ENCODE measurements at places on chromosomes 7 and 10.

GRCh38 chr7:46786221-46786954, 795.5 kb downstream of the TNS3 start:
- DNase-seq: no peak

DNA sequence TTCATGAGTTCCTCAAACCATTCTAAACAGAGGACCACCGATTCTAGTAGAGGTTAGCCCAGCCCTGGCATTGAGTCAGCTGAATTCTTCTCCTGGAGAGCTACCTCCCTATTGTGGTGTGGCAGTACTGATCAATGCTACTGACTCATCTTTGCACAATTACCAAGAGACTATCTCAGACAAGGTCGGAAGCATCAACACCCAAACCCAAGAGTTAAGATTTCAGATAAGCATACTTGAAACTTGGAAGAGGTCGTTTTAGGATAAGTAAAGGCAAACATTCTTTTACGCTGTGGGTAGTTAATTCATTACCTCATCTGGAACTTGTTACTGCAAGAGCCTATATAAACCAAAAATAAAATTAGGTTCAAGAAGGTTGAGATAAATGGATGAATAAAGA, 154.6 kb upstream of the NRBF2 start:
- DNase-seq: no peak

DNA sequence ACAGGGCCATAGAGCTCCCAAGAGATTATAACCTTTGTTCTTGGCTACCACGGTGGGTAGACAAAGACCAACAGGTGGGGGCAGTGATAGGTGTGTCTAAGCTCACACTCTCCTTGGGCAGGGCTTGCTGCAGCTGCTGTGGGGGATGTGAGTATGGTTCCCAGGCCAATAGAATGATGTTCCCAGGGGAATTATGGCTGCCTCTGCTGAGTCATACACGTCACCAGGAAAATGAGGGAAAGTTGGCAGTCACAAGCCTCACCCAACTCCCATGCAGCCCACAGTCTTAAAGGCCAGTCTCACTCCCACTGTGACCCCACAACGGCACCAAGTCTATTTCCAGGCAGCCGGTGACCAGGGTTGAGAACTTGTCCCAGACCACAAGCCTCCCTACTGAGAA, 453.4 kb upstream of the PODXL start:
- DNase-seq: no peak

DNA sequence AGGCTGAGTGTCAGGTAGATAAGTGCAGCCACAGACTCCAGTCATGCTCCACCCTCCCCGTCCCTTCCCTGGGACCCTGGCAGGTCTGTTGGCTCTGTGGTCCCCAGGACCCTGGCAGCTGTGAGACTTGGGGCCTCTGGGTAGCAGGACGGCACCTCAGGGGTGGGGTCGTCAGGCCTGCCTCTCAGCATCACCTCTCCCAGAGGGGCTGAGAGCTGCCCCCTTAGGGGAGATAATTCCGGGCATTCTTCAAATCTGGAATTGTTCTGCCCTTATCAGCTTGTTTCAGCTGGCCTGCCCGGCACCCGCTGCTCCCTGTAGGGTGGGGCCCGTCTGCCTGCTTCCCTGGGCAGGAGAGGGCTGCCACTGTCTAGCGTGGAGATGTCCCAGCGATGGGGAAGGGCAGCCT, 23.3 kb downstream of the PODXL start:
- DNase-seq: no peak

- no peak for DNase-seq
Measured at GRCh38 chr10:101363850-101364400, 10.0 kb downstream of the BTRC start.

- no peak for DNase-seq
Measured at GRCh38 chr10:45514291-45515270, 140.6 kb downstream of the ALOX5 start.

GRCh38 chr10:96118604-96119450, 11.3 kb upstream of the ZNF518A start:
- no peak for DNase-seq

GRCh38 chr10:58385784-58386112, 538 bp downstream of the TFAM start:
- DNase-seq: peak; percentile 0

DNA sequence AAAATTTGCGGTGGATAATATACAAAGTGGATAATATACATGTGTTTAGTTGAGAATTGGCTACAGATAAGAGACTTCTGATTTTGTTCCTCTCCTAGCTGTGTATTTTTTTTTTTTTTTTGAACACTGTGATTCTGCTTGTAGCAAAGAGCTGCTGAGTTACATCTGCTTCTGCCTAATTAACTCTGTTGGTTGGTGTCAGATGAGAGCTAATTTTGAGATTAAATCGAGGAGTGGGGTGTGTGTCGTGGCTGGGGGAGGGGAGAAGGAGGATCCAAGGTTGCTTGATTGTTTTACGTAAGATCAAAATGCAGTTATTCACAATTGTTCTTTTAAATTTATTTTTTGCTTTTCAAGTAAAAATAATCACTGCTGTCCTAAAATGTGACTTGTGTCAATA, 11.3 kb downstream of the KAT6B start:
- no peak for DNase-seq

GRCh38 chr10:118971876-118972275, 57.6 kb upstream of the NANOS1 start:
- DNase-seq: no peak

DNA sequence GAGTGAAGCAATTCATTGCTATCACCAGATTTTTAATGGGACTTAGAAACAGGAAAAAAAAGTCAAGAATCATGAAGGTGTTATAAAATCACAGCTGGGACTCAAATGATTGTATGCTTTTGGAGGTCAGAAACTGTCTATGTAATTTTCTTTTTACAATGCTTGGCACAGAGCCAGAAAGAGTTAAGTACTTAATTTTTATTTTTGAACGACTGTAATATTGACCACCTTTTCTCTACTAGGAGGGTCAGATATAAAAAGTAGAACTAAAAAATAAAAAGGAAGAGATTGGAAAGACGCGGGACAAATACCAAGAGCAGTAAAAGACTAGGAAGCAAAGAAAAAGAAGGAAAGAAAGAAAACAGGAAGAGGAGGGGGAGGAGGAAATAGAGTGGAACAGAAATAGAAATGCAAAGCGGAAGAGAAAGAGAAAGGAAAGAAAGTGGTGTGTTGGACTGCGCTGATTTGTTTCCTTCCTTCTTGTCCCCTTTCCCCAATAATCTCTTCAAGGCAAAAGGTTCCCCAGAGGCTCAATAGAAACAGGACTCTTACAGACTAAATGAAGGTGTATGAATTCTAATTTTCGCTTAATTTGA, 23.2 kb upstream of the C1GALT1 start:
- no peak for DNase-seq

GRCh38 chr10:78341953-78342614, 308.4 kb downstream of the RPS24 start:
- no peak for DNase-seq

GRCh38 chr7:84230491-84230890, 35.9 kb upstream of the SEMA3A start:
- no peak for DNase-seq

DNA sequence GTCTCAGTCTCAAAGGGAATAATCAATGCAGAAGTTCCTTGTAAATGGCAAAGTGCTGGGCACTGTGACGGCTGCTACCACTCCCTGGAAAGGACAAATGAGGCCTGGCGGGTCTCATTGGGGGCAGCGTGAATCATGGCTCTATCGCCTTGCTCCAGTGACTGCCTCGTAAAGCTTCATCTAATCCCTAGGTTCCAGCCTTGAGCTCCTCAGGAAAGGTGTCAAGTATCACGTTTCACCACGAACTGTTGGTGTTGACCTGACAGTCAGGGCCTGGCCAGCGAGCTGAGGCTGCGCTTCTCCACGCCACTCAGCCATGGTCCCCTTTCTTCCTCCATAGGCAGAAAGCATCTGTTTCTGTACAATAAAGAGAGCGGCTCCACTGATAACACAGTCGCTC, 126.7 kb upstream of the ZNF32 start:
- no peak for DNase-seq

- DNase-seq: no peak
Measured at GRCh38 chr10:47444047-47444446, 39.9 kb downstream of the ANXA8 start.

DNA sequence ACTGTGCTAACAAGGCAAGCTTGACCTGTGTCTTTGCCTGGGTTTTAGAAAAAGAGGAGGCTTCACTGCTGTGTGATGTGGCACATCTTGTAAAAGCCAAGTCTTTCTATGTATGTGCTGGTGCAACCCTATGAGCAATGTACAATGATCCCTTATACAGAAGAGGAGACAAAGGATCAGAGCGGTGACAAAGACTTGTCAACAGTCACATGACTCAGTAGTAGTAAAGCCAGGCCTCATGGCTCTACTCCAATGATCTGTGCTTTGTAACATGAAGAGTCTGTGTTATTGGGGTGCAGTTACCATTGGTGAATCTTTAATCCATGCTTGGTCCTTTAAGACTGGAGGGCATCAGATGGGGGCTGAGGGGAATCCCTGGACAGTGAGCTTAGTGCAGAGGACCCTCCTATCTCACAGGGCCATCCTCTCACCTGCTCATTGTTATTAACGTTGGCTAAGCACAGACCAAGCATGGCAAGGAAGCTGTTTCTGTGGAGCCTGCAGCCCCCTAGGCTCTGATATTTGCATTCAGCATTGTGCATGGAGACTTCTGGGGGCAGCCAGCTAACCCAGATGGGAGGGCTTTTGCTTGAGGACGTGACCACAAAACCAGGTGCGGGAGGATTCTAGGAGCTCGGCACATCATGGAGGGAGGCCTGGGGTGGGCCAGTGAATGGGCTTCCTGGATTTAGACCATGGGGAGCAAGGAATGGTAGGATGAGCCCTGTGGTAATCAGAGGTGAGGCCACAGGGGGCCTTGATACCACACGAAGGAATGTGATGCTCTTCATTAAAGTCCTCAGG, 308.8 kb upstream of the ZNF32 start:
- DNase-seq: no peak

- DNase-seq: no peak
Measured at GRCh38 chr10:97861097-97861750, 11.6 kb downstream of the GOLGA7B start.

DNA sequence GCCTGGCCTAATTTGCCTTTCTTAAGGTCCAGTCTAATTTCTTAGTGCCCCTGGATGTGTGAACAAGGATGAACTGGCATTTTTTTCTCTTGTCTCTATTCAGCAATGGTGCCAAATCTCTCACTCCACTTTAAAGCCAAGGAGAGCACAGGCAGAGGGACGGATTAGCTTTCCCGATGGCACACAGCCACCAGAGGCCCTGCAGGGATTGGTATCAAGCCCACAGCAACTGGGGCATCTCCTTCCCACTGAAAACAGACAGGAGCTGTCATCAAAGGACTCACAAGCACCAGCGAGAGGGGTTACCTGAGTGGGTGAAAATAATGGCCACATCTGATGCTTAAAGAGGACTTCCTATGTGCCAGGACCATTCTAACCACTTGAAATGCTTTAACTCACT, 83.1 kb downstream of the ITIH5 start:
- no peak for DNase-seq

GRCh38 chr7:12249706-12250105, 38.6 kb downstream of the TMEM106B start:
- DNase-seq: no peak

GRCh38 chr7:137363683-137364082, 20.1 kb upstream of the PTN start:
- no peak for DNase-seq

DNA sequence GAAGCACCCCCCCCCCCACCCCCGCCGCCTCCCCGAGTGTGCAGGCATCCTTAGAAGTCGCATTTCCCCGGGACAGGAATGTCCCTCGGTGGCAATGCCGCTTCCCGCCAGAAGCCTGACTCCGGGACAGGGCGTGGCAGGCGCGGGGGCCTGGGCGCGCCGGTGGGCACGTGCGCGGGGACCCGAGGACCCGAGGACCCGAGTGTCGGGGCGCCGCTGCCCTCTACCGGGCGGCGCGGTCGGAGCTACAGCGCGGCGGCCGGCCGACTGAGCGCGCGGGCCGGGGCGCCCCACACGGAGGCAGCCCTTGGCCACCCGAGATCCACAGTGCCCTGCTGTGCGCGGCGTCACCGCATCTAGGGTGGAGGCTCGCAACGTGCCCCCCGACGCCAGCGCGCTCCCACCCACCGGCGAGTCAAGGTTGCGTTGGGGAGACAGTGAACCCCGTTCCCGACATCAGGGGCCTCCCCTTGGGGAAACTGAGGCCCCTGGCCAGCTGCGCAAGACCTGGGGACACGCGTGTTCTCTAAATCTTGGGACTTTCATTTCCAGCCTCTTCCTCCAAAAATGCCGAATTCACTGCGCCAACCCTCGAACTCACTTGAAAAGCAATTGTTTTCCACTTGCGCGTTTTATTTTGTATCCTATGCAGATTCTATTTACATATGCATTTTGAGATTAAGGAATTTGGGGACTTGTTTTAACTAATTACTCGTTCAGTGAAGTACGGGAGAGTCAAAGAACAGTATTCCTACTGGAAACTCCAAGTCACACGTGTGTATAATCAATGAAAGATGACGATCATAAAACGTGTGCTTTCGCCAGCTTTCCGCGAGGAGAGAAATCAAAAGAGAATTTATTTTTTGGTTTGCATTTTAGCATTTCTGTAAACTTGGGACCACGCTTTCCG, 3.1 kb upstream of the CUX1 start:
- DNase-seq: peak; percentile 35

GRCh38 chr10:21347043-21347784, 178.3 kb downstream of the SKIDA1 start:
- DNase-seq: no peak

DNA sequence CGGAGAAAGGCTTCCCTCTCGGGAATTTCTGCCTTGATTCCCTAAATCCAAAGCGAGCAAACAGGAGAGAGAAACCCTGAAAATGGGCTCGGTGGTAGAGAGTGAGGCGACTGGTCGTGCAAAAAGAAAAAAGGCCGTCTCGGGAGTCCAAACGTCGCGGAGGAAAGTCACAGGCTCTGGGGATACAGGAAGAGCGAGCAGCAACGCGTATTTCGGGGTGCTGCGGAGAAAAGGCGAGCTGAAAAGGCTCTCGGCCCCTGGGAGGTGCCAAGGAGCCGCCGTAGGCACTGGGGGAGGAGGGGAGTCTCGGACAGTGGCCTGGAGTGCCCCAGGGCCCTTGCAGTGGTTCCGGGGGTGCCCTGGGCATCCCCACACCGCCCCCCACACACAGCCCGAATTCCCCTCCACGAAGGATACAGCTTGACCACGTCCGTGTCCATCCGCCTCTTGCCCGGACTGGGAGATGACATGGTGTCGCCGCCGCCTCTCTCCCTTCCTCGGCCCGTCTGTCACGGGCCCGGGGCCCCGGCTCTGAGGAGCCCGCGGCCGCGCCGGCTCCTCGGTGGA, 591 bp downstream of the UBE2H start:
- DNase-seq: peak; percentile 18

DNA sequence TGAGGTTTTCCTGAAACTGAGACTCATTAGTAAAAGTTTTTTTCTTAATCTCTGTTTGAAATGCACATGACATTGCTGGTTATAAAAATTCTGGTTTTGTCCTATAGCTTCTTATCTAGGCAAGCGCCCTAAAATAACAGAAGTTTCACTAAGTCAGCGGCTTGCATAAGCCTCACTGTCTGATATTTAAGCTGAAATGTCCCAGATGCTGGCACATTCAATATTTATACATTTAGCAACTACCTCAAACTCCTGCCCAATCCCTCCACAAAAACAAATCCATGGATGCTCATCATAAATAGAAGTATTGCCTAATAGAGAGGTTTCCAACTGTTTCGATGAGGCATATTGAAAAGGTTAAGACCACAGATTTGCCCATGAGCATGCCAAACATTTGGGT, 83.1 kb upstream of the EGR2 start:
- no peak for DNase-seq

Data from activated gamma-delta T cell (primary cell).